HFF-Myc (cell line): ENCODE measurements at places on chromosomes 4 and X.

- DNase-seq: no peak
Measured at GRCh38 chrX:106243376-106243775, 75.3 kb downstream of the PWWP3B start.

DNA sequence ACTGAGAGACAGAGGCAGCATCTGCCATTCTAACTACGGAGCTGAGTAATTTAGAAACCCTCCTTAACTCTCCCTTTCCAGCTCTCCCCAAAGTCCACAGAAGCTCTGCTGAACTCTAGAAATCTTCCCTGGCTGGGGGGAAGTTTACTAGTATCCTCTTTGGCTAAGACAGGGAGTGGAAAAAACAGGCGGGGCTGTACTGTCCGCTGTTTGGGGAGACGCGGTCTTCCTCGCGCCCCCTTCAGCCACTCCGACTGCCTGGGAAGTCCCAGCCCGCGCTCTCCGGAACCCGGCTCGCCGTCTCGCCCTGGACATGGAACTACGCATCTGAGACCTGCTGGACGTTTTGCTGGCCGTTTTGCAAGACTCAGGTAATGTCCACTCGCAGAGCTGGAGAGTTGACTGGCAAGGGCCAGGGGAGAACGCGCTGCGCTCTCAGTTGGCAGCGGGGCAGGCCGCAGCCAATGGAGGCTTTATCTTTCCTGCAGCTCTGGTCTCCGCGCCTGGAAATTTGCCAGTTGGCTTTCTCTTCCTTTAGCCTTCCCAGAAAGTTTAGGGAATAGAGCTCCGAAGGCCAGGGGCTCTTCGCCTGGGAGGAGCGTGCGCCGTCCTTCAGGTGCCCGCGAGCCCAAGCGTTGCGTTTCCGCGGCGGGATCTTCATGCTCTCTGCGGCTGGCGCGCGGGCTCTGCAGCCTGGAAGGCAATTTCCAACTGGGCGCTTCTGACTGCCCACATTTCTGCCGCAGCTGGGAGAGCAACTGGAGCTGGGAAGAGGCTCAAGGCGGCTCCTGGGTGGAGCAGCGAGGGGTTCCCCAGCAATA is 892 bp downstream of the IL1RAPL2 start:
- DNase-seq: no peak

DNA sequence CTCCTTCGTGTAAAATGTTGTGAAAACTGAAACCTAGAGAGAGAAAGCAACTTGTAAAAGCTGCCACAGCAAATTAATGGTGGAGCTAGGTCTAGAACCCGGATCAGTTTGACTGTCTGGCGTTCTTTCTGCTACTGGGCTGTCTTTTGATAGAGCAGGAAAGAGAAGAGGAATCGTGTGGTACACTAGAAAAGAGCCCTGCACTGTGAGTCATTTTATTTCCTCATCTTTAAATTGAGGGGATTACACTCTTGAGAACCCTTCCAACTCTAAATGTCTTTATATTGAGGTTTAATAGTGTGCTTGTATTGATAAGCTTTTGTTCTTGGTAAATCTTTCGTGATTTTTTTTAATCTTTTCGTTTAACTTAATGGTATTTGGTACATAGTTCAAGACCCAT is 4.3 kb downstream of the WDR44 start:
- no peak for DNase-seq

DNA sequence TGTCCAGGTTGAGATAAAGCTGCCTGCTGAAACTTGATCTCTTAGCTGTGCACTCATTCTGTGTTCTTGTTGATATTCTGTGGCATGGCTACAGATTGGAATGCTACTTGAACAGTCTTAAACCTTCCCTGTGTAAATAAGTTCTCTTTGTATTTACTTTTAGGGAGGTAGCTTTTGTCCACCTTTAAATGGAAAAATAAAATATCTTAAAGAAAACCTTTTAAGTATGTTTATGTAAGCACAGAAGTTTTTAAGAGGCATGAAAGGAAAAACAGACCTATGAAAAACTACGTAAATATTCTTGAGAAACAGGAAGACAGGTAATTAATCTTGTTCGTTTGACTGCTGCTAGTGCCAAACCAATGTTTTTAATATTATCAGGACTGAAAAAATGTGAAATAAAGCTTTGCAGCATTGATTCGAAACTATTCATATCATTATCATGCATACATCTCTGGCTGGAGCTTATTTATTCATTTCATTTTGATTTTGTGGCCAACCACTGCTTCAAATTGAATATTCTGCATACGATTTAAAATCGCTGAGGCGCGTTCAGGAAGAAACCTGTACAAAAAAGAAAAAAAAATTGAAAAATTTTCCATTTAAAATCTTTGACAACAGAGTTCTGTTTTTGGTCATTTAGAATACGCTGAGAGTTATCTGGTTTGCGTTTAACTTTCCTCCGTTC is 17.8 kb downstream of the HSD17B13 start:
- DNase-seq: no peak

- DNase-seq: peak; percentile 17
Measured at GRCh38 chr4:101037249-101037648, 310.1 kb downstream of the PPP3CA start.

GRCh38 chrX:38654302-38654701 is 93.0 kb downstream of the TSPAN7 start:
- no peak for DNase-seq

DNA sequence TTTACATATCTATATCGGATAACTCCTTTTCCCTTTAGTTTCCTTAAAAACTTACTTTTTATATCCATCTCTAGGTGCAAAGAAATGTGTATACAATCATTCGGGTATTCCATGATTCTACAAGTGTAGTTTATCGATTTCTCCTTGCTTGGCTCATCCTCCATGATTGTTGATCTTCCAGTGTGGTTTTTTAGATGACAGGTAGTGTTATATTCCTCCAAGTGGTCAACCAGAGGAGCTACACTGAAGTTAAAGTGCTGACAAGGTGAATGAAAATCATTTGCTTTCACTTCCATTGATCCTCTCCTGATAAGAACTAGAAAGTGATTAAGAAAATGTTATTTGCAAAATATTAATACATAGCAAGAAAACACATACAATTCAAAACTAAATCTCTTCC is 38.5 kb downstream of the TMEM156 start:
- DNase-seq: no peak

DNA sequence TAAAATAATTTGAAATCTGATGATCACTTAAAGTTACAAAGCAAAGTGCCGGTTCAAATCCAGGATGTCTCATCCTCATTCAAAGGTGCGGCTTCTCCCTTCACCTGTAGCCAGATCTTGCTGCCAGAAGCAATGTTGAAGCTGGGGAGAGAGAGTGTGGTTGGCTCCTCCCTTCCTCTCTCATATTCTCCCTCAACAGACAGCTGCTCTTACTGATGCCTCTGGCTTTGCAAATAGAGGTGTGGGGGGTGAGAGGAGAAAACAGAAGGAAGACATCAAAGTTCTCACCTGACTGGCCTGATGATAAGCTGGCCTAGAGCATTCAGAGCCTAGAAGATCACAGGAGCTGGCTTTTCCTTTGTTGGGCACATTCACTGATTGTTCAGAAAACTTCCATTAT is 28.3 kb upstream of the BTC start:
- no peak for DNase-seq

DNA sequence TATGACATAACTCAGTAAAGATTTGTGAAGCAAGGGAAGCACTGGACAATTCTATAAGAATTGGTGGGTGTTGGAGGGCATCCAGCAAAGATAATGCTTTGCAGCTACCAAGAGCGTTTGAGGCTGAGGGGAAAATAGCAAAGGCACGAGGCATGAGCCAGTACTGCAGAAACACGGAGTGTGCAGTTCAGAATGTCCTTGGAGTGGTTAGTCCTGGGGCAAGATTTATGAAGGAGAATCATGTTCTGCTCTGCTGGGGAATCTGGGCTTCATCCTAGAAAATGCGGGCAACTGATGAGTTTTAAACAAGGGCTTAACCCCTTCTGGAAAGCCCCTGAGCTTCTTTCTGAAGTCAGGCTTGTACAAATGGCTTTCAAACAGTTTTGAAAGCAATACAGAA is 452.5 kb downstream of the IL15 start:
- DNase-seq: no peak

- no peak for DNase-seq
Measured at GRCh38 chr4:48853604-48854394, 22.9 kb downstream of the OCIAD1 start.

DNA sequence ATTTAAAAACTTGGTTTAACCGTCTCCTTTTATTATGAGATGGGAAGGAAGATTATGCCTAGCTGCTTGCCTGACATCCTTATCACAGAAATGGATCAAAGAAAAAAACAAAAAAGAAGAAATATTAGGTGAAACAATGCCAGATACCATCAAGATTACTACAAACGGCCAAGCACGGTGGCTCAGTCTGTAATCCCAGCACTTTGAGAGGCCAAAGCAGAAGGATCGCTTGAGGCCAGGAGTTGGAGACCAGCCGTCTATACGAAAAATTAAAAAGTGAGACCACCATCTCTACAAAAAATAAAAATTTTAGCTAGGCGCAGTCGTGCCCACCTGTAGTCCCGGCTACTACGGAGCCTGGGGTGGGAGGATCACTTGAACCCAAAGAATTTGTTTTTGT is 2.3 kb downstream of the FRYL start:
- no peak for DNase-seq

DNA sequence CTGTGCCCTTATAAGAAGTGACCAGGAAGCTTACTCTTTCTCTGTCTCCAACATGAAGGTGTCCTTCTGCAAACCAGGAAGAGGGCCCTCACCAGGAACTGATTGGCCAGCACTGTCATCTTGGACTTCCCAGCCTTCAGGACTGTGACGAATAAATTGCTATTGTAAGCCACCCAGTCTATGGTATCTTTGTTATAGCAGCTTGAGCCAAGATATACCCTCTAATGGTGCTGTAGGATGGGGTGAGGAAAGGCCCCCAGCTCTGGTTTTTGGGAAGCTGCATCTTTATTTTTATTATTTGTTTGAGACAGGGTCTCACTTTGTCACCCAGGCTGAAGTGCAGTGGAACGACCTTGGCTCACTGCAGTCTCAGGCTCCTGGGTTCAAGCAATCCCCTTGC is 1.2 kb upstream of the MGST2 start:
- DNase-seq: no peak

- DNase-seq: no peak
Measured at GRCh38 chrX:68681443-68681941, 34.0 kb downstream of the STARD8 start.

GRCh38 chr4:45897946-45898585 is 225.8 kb downstream of the GABRG1 start:
- DNase-seq: no peak

- no peak for DNase-seq
Measured at GRCh38 chr4:182843808-182844325, 73.3 kb downstream of the DCTD start.

GRCh38 chr4:156751486-156751885 is 220.1 kb downstream of the PDGFC start:
- no peak for DNase-seq

DNA sequence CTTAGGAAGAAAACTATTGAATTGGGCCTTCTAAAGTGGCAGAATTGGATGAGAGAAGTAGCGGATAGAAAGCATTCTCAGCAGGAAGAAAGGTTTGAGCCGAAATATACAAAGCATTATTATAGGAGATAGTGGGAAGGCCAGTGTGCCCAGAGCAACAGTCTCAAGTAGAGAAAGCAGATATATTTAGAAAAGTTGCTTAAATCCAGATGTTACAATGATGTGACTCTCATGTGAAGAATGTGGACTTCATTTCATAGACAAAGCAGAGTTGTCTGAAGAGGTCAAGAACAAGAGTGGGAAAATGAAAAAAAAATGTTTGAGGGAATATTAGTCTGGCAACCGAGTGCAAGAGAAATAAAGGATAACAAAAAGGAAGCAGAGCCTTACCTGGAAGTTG is 66.9 kb downstream of the SYNPO2 start:
- DNase-seq: no peak

GRCh38 chrX:154320406-154320805 is 24.8 kb downstream of the TKTL1 start:
- no peak for DNase-seq

DNA sequence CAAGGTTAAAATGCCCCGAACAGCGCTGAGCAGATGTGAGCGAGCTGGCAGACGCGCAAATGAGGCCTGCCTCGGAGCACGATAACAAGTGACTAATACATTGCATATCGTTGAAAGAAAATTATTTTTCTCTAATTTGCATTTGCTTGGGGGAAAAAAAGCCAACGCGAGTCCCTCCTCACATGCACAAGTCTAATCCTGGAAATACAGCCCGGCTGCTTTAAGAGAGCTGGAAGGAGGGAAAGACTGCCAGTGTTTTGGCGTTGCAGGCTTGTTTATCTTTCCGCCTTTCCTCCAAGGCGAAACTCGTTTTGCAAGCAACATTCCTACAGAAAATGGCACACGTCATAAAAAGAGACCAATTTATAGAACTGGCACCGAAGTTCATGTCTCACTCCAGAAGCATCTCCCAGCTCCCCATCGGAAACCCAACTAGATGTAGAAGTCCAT is 12.6 kb downstream of the BCOR start:
- no peak for DNase-seq

GRCh38 chr4:24417206-24417605 is 167.1 kb downstream of the DHX15 start:
- no peak for DNase-seq

DNA sequence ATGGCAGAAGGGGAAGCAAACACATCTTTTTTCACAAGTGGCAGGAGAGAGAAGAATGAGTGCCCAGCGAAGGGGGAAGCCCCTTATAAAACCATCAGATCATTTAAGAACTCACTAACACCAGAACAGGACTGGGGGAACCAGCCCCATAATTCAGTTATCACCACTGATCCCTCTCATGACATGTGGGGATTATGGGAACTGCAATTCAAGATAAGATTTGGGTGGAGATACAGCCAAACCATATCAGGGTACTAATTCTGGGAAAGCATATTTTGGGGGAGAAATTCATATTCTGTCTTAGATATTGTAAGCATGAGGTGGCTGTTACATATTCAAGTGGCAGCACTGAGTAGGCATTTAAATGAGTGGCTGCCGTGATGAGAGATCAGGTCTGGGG is 87.8 kb downstream of the RAPGEF2 start:
- no peak for DNase-seq

- no peak for DNase-seq
Measured at GRCh38 chr4:2822461-2823300, 21.0 kb upstream of the ADD1 start.

DNA sequence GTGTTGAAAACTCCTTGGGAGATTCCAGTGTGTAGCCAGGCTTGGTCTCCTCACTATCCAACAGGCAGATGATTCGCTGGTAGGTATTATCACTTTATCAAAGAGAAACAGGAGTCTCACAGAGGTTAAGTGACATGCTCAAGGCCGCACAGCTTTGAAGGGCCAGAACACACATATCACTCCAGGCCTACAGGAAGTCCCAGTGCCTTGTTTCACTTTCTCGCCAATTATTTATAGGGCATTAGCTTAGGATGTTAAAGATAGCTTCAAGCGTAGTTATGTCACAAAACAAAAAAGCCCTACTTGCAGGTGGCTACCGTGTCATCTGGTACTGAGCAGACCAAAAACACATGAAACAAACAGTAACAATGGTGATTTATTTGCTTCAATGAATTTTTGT is 13.2 kb downstream of the ATP8A1 start:
- DNase-seq: no peak

DNA sequence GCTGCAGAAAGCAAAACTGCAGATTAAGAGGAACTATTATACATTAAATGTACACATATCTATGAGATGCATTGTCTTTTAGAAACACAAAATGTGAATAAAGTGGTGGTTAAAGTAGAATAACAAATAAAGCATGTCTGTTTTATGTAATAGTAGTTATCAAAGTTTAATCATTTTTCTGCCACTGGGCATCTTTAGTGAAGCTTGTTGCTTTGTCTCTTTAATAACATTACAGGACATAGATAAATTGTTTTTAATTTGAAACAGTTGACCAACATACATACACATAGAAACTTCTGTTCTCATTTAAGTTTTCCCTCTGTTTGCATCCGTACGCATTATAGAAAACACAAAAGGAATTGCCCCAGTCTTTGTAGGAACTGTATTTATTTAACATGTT is 1700.0 kb upstream of the ADGRL3 start:
- DNase-seq: no peak
